GM03348 (cell line): ENCODE measurements at places on chromosomes 6 and 20.

DNA sequence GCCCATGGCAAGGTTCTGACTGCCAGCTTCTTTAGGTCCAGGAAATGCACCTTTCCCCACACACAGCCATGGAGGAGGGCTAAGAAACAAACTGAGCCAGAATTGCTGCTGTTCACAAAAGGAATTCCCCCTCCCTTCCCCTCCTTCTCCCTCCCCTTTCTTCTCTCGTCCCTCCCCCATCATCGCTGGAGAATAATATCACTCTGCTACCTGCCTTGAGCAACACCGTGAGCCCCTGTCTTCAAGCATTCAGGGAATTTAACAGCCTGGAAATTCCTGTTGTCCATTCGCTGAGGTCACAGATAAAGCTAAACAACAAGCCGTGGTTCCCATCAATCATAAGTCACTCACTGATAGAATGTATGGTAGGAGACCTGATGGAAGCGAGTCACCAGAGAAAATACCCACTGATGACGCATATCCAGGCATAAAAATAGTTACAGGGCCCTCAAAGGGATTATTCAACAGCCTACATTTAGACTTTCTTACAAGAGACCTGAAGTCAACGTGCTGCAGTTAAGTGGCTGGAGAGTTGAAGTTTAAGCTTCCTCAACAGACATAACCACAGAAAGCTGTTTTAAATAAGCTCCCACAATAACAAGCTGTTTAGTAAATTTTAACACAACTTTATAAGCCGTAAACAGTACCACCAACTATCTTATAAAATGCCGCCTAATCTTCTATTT is 59.7 kb downstream of the HIVEP2 start:
- DNase-seq, result peak; percentile 56

DNA sequence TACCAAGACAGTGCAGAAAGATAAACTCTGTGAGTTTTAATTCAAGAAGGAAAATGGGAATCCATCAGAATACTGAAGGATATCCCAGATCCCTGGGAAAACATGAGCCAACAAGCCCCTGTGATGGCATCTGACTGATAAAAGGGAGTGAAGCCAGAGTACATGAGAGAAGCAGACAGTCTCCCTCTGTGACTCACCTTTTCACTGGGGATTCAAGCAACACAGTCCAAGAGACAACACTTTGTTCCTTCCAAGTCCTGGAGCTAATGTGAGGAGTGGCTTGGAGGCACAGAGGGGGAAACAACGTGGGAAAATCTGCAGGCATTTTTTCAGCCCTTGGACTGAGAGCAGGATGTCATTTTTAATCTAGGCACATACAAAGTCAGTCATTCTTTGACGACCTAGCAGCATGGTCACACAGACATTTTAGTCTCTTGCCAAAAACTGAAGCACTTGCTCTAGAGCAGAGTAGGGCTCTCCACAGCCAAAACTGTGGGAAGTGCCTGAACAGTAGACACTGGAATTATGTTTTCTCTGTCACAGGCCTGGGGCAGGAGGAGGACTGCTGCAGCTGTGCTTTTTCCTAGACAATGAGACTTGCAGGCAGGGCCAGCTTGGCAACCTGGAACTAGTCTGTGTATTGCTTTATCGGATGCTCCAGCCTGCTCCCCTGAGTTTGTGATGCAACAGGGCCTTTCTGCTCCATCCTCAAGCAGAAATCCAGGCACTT is 465.0 kb upstream of the GJE1 start:
- DNase-seq, result peak; percentile 4

GRCh38 chr20:14497004-14497403 is 159.6 kb upstream of the FLRT3 start:
- no peak for DNase-seq

GRCh38 chr20:41329435-41330342 is 10.9 kb upstream of the LPIN3 start:
- peak; percentile 92 for DNase-seq

GRCh38 chr6:95794749-95795148 is 217.4 kb downstream of the MANEA start:
- DNase-seq, result no peak

DNA sequence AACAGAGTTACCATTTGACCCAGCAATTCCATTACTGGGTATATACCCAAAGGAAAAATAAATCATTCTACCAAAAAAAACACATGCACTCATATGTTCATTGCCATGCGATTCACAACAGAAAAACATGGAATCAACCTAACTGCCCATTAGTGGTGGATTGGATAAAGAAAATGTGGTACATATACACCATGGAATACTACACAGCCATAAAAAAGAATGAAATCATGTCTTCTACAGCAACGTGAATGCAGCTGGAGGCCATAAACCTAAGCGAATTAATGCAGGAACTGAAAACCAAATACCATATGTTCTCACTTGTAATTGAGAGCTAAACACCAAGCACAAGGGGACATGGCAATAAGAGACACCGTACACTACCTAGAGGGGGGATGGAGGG is 12.5 kb downstream of the RALGAPA2 start:
- no peak for DNase-seq

DNA sequence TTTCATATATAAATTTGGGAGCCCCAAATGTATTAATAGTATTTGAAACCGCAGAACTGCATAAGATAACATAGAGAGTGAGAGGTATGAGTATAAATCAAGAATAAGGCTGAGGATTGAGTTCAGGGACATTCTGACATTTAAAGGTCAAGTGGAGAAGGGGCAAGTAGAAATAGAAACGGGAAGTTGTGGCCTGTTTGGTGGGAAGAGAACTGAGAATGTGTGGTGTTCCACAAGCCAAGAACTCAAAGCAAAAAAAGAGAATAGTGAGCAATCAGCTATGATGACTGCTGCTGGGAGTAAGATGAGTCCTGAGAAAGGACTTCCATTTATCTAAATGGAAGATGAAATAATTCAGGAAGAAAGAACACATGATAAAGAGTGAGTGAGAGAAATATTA is 418.4 kb downstream of the CD109 start:
- no peak for DNase-seq

GRCh38 chr6:71393471-71393870 is 104.9 kb downstream of the OGFRL1 start:
- peak; percentile 8 for DNase-seq

DNA sequence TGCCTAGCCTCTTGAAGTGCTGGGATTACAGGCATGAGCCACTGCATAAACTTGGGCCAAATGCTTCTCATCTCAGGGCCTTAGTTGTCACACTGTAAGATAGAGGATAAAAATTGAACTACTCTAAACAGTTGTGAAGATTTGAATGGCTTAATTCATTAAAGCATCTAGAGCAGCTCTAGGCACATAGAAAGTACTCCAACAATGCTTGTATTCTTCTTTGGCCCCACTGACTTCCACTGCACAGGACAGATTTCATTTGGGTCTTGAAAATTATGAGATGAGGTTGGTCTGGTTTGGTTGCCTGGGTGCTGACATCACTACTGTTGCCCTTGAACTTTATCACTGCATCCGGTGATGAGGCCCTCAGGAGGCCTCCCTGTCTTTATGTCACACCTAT is 10.0 kb upstream of the HBS1L start:
- DNase-seq, result no peak

- DNase-seq, result no peak
These were observed 108.4 kb downstream of the ARID1B start for GRCh38 chr6:156885562-156885961.

DNA sequence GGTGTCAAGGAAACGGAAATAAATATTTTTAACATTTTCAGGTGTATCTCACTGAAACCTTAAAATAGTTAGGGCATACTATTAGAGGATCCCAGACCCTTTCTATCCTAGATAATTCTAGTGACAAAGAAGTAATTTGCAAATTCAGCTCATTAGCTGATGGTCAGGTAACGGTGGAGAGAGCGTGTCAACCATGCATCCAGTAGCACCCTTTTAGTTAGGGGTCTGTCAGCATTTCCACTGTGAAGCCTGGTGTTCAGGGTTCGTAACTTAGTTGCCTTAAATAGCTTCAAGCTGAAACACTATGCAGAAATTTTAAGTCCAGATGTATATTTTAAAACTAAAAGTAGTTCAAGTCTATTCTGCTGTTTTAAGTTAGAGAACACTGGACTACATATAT is 48.5 kb upstream of the SUPT3H start:
- DNase-seq, result no peak

DNA sequence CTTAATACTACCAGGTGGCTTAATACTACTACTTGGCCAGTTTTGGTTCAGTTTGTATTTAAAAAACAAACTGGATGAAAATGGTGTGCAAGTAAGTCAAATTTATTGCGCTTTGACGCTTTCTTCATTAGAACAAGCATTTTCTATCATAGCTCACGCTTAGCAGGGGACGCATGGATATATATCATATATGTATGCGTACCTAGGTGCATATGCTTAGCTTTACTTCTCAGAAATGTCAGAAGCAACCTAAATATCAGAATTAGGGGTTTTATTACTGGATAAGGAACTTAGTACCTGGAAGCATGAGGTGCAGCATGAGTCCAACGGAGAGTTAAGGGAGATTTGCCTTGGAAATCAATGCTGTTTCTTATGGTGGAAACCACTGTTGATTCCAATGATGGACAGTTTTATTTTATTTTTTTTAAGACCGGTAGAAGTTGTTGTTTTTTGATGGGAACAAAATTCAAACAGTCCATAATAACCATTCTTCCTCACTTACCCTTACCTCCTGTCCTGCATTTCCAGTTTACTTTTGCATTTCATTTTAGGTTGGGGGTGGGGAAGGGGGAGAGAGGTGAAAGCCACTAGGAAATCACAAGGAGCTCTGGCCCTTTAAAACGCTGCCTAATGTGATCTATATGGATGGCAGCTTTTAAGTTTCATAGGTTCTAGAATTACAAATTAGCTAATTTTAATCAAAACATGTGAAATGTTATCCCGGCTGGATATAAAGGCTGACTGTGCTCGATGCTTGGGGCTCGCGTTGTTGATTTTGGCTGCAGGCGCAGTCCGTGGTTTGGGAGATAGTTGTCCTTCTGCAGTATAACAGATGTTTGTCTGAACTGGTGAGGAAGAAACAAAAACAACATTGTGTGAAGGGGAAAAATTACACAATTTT is 2.1 kb downstream of the SOBP start:
- DNase-seq, result peak; percentile 67

- DNase-seq, result no peak
These were observed 49.8 kb downstream of the PPARD start for GRCh38 chr6:35392111-35392702.

GRCh38 chr6:52517502-52518278 is 59.2 kb downstream of the TRAM2 start:
- peak; percentile 90 for DNase-seq

- no peak for DNase-seq
These were observed 513.8 kb upstream of the HTR1E start for GRCh38 chr6:86423571-86423970.
